HTR-8/SVneo (cell line): ENCODE measurements at places on chromosomes 1 and 21.

- no peak for DNase-seq
Measured at GRCh38 chr1:177340601-177341067, 169.9 kb downstream of the BRINP2 start.

DNA sequence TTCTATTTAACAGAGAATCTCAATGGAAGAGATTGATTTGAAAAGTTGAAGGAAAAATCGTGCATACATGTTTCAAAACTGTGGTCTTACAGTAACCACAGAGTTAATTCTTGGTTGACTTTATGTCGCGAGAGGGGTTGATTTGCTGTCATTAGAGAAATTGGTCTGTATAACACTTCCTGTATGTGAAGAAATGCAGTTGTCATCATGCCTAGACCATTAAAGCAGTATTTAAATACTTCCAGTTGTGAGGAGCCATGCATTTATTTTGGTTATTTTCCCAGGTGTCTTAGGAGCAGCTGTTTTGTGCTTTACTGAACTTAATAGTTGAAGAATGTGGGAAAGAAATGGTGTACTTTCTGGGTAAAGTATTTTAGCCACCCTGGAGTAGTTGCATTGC is 76.2 kb downstream of the NFIA start:
- no peak for DNase-seq

DNA sequence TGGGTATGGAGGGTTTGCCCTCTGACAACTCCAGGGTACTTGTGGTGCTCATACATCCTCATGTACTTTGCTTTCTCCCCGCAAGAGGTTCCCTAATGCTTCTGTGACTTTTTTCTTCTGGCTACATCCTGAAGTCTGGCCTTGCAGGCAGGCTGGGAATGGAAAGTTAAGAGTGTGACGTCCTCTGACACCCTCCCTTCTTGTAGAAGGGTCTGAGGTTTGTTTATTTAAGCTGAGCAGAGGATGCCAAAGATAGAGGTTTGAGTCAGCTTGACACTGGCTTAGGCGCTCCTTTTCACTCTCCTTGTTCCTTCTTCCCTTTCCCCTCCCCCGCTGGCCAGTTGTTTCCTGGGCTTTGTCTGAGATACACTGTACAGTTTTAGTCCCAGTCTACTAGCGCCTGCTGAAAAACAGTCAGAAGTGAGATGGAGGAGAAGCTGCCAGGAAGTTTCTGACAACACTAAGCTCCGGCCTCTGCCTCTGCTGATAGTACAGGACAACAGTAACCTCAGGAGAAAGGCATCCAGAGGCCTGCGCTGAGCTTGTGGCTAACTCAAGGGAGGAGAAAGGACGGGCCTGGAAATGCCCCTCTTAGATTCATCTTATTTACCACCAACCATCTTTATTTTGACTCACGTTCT is at the start of gene MACF1:
Gene MACF1 (plus strand): TSS at position 255 of the 641 bp plus-strand sequence. CDS start 328 bp downstream, at position 583.
- DNase-seq, result peak; percentile 56

GRCh38 chr21:24153137-24153536 is 1454.1 kb downstream of the MRPL39 start:
- no peak for DNase-seq

DNA sequence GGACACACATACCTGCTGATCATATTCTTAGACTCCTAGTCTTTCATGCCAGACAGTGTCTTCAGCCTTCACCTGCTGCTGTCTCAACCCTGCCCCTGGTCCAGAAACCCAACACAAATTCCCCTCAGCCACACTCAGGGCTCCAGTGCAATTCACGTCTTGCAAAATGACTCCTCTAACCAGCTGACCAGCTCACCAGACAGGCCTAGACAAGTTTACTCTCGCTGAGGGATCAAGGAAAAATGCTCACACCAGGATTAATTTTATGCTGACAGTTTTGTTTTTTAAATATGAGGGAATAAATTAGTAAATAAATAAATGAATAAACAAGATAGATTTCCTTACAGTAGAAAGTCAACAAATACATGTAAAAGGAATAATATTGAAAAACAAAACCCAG is 28.5 kb downstream of the CCDC185 start:
- no peak for DNase-seq
